ENCODE measurements at places on chromosomes 1 and 21.
A peak's percentile ranks its signal among the peaks of the same experiment; 100 is the strongest.

GRCh38 chr1:156490401-156491032 is 10.1 kb downstream of the MEF2D start:
- peak; percentile 64 for DNase-seq

DNA sequence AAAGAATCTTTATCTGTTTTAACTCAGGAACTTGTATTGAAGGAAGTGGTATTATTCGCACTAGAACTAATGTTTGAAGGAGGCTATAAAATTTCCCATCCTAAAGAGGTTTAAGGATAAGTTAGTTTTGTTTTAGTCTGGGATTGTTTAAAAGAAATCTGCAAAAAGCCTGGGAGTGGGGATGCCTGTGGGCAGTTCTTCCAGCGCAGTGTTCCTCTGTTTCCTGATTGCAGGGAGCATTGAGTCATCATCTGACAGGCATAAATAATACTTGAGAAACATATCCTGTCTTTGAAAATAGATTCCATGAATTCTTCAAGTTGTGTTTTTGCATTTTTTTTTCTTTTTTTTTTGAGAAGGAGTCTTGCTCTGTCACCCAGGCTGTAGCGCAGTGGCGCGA is 350.8 kb upstream of the PTBP2 start:
- no peak for DNase-seq

- no peak for DNase-seq
These were observed 397.2 kb downstream of the DUSP10 start for GRCh38 chr1:221344693-221345092.

GRCh38 chr21:45011426-45011825 is 63.0 kb upstream of the ADARB1 start:
- DNase-seq: no peak

- no peak for DNase-seq
These were observed 196.6 kb downstream of the MATN1 start for GRCh38 chr1:30526652-30527345.

GRCh38 chr1:178310685-178311105 is 186.1 kb downstream of the CLEC20A start:
- peak; percentile 74 for DNase-seq

- DNase-seq: no peak
These were observed 239.9 kb downstream of the ZP4 start for GRCh38 chr1:237650809-237651208.

DNA sequence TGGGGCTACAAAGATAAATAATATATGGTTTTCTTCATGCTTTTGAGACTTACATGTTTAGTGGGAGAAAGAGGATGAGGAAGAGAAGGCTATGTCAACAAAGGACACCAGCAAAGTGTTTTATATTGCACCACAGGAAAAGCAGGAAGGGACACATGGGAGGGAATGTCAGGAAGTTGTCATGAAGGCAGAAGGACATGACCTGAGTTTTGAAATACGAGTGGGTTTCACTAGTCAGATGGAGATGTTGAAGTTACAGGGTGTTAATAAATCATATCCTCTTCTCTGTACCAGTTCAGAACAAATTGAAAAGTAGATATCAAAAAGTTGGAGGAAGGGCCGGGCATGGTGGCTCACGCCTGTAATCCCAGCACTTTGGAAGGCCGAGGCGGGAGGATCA is 18.2 kb upstream of the AGO1 start:
- peak; percentile 5 for DNase-seq

DNA sequence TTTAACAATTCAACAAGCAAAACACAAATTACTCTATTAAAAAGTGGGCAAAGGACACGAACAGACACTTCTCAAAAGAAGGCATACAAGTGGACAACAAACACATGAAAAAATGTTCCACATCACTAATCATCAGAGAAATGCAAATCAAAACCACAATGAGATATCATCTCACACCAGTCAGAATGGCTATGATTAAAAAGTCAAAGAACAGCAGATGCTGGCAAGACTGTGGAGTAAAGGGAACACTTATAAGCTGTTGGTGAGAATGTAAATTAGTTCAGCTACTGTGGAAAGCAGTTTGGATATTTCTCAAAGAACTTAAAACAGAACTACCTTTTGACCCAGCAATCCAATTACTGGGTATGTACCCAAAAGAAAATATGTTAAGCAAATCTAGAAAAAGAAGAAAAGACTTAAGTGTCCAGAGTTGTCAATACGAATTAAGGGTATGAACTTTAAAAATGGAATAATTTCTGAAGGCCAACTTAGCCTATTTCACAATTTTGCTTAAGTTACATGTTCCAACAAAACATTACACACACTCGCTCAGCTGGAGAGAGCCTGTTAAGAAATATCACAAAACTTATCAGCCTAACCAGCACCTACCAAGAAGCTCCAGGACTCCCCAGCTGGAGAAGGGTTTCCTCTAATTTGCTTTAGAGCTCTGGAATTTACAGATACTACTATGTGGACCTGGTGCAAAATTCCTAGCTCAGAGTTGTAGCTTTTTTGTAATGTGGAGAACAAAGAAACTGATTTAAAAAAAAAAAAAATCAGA is 232.1 kb downstream of the DUSP10 start:
- DNase-seq: peak; percentile 28

DNA sequence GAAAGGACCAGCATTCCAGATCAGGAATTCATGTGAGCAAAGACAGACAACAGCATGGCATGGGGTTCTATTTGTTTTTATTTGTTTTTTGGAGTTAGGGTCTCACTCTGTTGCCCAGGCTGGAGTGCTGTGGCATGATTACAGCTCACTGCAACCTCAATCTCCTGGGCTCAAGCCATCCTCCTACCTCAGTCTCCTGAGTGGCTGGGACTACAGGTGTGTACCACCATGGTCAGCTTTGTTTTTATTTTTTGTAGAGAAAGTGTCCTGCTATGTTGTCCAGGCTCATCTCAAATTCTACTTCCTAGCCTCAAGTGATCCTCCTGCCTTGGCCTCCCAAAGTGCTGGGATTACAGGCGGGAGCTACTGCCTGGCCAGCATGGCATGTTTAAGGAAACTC is 9.7 kb upstream of the CAMK2N1 start:
- no peak for DNase-seq

- DNase-seq: no peak
These were observed 12.2 kb upstream of the KLHDC7A start for GRCh38 chr1:18468570-18468969.

- no peak for DNase-seq
These were observed 2.6 kb upstream of the MFN2 start for GRCh38 chr1:11977625-11978024.

- DNase-seq: no peak
These were observed 54.5 kb upstream of the PPM1J start for GRCh38 chr1:112769611-112770010.

All from NCI-H69 (cell line).